Stimulated activated CD8-positive, alpha-beta memory T cell treated with anti-CD3 and anti-CD28 coated beads, Interleukin-7, amount 100 ng/mL, for 4 hours (primary cell): ENCODE measurements at places on chromosomes 2 and 18.
A peak's percentile ranks its signal among the peaks of the same experiment; 100 is the strongest.

DNA sequence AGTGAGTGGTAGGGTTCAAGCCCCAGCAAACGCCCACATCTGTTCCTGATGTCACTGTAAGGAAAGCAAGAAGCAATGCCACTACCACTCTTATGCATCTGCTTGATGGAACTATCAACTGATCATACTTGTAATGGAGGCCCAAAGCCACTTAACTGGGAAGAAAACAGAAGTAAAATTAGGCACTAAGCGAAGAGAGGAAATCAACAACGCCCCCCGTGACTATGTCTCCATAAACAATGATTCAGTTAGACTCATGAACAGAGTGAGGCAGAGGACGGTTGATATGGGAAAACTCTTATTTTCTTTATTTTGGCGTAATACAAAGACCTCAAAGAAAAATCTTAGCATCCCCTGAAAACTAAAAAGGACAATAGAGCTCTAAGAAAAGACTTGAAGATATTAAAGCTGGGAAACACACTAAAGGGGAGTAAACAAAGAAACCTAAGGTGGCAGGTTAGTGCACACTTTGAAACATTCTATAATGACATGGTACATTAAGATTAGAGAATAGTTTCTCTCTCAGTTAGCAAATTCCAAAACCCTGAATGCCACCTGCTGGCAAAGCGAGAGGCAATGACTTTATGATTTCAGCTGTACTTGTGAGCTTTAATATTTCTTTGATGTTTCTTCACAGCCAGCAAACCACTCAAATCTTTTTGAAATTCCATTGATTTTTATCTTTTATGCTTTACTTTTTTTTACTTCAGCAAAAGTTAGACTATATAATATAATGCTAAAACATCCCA, 86.5 kb downstream of the LRP2 start:
- no peak for DNase-seq

DNA sequence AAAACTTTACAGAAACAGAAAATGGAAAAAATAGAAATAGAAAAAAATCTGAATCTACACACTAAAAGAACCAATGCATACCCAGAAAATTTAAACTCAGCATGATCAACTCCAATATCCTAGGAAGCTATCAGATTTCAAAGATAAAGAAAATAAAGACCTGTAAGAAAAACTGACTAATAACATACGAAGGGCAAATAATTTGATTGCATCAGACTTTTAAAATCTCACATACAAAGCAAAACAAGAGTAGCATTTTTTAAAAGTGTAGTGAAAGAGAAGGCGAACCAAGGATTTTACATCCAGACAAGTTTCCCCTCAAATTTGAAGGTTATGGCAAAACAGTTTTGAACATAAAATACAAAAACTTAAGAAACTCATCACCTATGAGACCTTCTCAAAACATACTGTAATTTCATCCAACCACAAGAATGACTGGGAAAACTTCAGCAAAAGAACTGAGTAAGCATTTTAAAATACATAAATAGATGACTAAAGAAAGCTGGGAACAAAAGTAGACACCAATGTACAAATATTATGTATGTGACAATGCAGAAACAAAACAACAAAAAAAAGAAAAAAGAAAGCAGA, 54.8 kb downstream of the NBAS start:
- no peak for DNase-seq

GRCh38 chr2:75609334-75609689, 37.3 kb upstream of the MRPL19 start:
- no peak for DNase-seq

DNA sequence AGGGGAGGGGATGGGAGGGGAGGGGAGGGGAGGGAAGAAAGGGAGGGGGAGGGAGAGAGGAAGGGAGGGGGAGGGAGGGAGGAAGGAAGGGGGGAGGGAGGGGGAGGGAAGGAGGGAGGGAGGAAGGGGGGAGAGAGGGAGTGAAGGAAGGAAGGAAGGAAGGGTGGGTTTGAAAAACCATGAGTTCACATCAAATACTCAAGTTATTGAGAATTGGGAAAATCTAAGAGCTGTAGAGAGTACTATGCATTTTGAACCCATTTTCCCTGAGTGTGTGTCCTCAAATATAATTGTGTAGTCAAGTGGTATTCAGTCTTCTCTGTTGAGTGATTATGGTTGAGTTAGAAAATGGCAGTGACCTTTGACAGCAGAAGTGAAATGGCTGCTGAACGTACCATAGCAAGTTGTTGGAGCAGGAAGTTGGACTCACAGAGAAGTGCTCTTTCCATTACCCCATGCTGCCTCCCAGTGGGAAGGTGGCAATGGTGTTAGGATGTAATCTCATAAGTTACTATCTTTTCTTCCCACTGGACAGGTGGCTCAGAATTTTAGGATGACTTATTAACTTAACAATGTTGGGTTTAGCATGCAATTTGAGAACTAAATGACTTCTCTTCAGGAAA, 214.6 kb downstream of the SETBP1 start:
- DNase-seq: no peak

DNA sequence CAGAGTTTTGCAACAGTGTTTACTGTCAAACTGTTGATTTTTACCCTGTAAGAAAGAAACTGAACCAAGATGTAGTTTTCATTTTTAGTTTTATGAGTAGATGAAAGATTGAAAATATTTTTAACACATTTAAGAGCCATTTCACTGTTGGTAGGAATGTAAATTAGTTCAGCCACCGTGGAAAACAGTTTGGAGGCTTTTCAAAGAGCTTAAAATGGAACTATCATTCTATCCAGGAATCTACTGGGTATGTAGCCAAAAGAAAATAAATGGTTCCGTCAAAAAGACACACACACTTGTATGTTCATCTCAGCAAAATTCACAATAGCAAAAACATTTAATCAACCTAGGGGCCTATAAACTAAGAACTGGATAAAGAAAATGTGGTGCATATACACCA, 729.8 kb upstream of the CDH7 start:
- DNase-seq: no peak

GRCh38 chr2:2719781-2720180, 388.7 kb upstream of the MYT1L start:
- DNase-seq: no peak

DNA sequence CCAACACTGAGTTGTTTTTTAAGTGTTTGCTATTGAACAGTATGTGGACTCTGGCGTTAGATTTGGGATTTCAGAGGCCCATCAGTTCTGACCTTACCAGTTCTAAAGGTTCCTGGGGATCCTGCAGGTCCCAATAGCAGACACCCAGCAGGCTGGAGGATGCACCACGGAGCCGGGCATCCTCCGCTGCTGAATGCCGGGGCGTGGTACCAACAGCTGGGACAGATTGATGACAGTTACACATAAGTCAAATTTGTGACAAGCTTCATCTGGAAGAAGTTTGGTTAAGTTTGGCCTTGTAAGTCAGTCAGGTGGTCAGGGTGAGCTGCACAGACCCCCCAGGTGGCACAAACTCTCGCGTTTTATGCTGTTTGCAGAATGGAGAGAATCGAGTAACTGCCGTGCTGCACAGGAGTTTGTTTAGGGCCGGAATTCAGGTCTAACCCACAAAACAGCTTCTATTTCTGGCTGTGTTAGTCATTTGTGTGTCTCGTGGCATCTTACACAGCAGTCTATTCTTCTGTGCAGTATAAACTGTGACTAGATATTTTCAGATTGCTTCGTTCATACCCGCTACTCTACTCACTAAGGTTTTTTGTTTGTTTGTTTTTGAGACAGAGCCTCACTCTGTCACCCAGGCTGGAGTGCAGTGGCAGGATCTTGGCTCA, 19.2 kb downstream of the CTDP1 start:
- DNase-seq: no peak

GRCh38 chr2:137161250-137161649, 395.9 kb downstream of the THSD7B start:
- DNase-seq: no peak

DNA sequence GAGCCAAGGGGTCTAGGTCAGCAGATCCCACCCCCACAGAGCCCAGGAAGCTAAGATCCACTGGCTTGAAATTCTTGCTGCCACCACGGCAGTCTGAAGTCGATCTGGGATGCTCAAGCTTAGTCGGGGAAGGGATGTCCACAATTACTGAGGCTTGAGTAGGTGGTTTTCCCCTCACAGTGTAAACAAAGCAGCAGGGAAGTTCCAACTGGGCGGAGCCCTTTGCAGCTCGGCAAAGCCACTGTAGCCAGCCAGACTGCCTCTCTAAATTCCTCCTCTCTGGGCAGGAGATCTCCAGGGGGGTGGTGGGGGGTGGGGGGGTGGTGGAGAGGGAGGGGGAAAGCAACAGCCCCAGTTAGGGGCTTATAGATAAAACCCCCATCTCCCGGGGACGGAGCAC, 419.5 kb downstream of the NUP35 start:
- DNase-seq: no peak

GRCh38 chr2:229956491-229956890, 34.2 kb downstream of the FBXO36 start:
- DNase-seq: no peak

DNA sequence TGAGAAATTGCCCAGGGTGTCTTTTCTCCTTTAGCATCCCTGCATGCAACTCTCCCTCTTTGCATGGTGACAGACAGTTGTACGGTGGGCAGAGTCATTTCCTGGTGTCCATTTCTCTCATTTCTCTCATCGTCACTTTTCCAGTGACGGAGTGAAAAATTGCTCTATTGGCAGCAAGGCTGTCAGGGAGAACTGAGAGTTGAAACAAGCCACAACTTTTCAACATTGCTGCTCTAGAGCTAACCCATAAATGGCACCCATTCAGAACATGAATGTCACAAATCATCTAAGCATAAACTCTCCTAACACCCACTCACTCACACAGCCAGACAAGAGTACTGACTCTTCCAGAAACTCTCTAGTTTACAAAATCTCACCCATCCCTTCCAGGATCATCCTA, 55.7 kb downstream of the ZC3H8 start:
- DNase-seq: no peak

DNA sequence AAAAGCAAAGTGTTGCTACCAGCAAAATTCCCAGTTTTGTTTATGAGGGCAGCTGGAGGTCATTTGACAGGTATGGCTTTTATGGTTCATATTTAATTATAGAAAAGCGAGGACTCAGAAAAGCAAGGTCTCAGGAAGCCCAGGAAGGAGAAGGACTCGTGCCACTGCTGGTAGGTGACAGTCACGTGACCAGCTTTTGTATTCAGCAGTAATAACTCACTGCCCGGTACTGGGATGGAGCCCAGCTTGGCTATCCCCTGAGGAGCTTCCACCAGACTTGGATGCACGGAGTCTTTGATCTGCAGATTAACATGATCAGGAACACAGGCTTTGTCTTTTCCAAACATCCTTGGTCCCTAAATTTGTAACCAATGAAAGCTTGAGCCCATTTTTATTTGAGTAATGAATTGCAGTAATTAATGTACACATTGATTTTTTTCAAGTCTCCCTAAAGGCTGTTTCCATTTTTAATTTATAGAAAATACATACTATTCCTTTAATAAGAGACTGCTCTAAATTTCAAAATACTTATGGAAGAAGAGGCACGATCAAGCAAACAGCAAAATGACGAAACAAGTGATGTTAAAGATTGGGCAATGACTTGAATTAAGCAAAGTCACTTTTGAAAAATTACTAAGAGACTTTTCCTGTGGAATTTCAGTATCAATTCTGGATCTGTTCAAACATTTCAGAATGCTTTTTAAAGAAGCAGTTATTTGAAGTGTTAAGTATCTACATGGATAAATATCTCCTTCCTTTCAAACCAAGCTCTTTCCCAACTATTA, 251.7 kb upstream of the HNRNPA3 start:
- no peak for DNase-seq

DNA sequence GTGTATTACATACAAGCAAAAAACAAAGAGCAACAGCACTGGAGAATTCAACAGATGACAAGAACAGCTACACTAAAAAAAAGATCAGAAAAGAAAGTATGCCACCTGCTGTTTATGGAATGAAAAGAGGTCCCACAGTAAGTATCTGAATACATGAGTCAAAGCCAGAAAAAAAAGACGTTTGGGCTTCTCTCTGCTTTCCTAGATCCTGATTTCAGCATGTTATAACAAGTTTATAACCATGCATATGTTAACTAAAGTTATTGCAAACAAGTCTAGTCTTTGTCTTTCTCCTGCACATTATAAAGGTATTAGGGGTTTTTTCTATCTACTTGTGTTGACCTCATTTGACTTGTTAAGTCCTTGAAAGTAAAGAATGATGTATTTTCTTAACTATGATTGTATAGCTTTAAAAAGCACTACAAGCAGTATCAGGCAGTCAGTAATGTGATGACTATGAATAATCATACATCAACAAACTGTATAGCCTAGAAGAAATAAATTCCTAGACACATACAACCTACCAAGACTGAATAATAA, 108.5 kb upstream of the COL5A2 start:
- DNase-seq: no peak

- no peak for DNase-seq
These were observed 133.4 kb downstream of the INSIG2 start for GRCh38 chr2:118221536-118222272.

GRCh38 chr18:6626457-6626856, 103.1 kb upstream of the ARHGAP28 start:
- DNase-seq: no peak

- no peak for DNase-seq
These were observed 768.4 kb downstream of the TDRD15 start for GRCh38 chr2:21892140-21892539.

DNA sequence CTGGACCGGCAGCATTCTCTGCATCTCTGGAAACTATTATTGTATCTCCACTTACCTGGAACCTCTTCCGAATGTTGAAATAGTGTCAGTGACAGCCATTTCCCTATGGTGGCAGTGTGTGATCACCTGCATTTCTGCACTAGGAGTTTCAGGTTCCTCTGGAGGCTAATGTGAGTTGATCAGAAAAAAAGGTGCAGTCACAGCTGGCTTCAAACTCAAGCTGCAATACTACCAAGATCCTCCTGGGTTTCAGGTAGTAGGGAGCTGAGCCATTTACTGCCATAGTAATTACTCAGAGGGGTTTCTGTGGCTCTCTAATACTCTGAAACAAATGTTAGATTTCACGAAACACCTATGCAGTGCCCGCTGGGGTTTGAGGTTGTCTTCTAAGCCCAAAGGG, 183.5 kb upstream of the OSR1 start:
- no peak for DNase-seq

DNA sequence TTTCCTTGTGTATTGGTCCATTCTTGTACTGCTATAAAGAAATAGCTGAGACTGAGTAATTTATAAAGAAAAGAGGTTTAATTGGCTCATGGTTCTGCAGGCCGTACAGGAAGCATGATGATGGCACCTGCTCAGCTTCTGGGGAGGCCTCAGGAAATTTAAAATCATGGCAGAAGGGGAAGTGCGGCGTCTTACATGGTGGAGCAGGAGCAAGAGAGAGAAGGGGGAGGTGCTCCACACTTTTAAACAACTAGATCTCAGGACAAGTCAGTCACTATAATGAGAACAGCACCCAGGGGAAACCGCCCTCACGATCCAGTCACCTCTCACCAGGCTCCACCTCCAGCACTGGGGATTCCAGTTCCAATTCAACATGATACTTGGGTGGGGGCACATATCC, 54.3 kb downstream of the MSH2 start:
- no peak for DNase-seq

- DNase-seq: no peak
These were observed 37.1 kb downstream of the ACSL3 start for GRCh38 chr2:222897898-222898297.

- DNase-seq: no peak
These were observed 37.0 kb upstream of the EPC2 start for GRCh38 chr2:148607566-148607965.

- DNase-seq: peak; percentile 73
These were observed 1.7 kb downstream of the CXCR4 start for GRCh38 chr2:136116151-136116812.
